ENCODE measurements at places on chromosomes 16 and 17. TPM values are rescaled to one million over a fixed set of nuclear protein-coding genes. Genes with fewer than 3 reads are reported as not detected.
A peak's percentile ranks its signal among the peaks of the same experiment; 100 is the strongest.

The TEX14 gene
- total RNA-seq: 0.04 TPM

The KRT24 gene
- total RNA-seq: 0.92 TPM

The KRT9 gene
- total RNA-seq: not detected

The SHCBP1 gene
- 2.7 TPM for total RNA-seq

The DNASE1L2 gene
- 0.23 TPM for total RNA-seq

DNA sequence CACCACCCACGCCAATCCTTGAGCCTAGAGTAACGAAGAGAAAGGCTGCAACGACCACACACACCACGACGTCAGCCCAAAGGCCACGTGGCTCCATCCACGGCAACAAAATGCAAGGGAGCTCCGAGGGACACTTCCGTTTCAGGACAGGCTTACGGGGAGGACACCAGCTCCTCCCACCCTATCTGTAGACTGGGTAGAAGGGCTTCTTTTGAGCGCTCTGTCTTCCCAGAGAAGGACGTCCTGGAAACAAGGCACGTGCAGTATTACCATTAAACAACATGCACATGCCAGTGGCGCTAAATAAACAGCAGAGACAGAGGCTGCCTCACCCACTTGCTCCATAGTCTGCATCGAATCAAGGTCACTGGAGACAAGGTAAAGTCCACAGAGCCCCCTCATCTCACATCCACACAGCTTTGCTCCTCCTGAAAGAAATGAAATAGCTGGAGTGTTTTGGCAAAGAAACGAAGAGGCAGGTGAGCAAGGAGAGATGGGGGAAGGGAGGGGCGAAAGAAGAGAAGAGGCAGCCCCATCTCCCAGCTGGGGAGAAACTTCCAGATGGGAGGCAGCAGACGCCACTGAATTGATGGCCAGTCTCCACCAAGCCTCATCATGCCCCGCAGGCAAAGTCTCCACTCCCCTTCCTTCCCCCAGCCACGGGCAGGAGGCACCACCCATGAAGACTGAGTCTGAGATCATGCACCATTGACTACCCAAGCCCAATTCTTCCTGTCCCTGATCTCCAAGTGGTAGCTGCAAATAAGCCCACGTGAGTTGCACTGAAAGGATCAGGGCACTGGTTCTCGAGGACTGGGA, 24.0 kb downstream of the ZFHX3 start:
- peaks cover 43% of the 10 kb centered on the region for H3K4me1 ChIP-seq
- no peaks in the 10 kb centered on the region for H3K27me3 ChIP-seq
- H3K27ac ChIP-seq: no peak overlapping the region
- H3K36me3 ChIP-seq: no peaks in the 10 kb centered on the region

GRCh38 chr17:28041844-28042656, 427 bp upstream of the NLK start:
- no peaks in the 10 kb centered on the region for H3K27me3 ChIP-seq
- no peak for DNase-seq
- H3K36me3 ChIP-seq: no peaks in the 10 kb centered on the region
- H3K27ac ChIP-seq: peak overlapping the region; percentile 71
- peak overlapping the region; percentile 86 for H3K4me3 ChIP-seq

- H3K4me1 ChIP-seq: peaks cover 36% of the 10 kb centered on the region
- no peak for DNase-seq
- H3K36me3 ChIP-seq: no peaks in the 10 kb centered on the region
- peak overlapping the region; percentile 82 for H3K27ac ChIP-seq
- H3K27me3 ChIP-seq: no peaks in the 10 kb centered on the region
- no peak overlapping the region for H3K4me3 ChIP-seq
These were observed 47.1 kb downstream of the TEX2 start for GRCh38 chr17:64216000-64216337.
